ENCODE measurements at places on chromosomes 5 and 9.

DNA sequence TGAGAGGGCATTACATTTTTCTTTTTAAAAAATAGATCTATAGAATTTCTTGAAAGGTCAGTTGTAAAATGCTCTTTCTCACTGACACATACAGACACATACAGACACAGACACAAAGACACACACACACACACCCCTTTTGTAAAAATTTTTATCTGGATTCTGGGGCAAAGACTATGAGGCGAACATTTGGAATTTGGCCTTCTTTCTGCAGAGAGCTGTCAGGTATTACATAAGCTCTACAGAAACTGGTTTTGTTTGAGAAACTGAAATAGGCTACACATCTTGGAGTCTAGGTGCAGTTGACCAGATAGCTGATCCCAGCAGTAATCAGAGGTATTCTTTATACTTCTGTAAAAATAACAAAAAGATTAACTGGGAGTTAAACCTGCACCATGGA is 315.9 kb upstream of the RPS23 start:
- DNase-seq: peak; percentile 2

DNA sequence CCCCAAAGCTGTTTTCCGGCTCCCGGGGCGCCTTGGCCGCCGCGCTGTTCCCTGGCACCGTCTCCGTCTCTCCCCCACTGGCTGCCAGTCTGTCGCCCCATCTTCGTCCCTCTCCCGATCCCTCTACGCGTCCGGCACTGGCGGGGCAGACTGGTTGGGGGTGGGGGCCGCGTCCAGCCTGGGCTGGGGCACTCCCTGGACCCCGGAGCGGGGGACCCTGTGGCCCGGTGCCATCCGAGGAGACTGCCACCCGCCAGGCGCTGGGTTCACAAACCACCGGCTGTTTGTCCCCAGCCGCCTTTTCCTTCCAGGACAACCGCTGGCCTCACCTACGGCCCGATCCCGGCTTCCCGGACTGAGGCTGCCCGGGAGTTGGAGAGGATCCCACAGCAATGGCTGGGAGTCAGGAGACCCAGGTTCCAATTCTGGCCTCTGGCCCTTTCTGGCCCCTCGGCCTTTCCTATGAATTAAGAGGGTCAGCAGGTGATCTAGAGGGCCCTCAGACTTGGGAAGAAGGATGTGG is 1.0 kb upstream of the FIBCD1 start:
- no peak for DNase-seq

- DNase-seq: peak; percentile 94
These were observed 59.6 kb downstream of the RICTOR start for GRCh38 chr5:39014561-39014960.

DNA sequence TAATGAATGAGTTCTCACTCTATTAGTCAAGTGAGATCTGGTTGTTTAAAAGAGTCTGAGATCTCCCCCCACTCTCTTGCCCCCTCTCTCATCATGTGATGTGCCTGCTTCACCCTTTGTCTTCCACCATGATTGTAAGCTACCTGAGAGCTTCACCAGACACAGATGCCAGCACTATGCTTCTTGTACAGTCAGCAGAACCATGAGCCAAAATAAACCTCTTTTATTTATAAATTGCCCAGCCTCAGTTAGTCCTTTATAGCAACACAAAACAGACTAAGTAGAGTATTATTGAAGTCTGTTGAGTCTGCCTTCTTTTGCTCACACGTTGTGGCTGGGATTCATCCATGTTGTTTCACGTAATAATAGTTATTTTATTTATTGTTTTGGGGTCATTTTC is 14.3 kb downstream of the CYSTM1 start:
- DNase-seq: no peak

- DNase-seq: no peak
These were observed 66.6 kb downstream of the LPAR1 start for GRCh38 chr9:110971705-110972104.

GRCh38 chr5:128775558-128775957 is 189.7 kb upstream of the SLC27A6 start:
- DNase-seq: no peak

DNA sequence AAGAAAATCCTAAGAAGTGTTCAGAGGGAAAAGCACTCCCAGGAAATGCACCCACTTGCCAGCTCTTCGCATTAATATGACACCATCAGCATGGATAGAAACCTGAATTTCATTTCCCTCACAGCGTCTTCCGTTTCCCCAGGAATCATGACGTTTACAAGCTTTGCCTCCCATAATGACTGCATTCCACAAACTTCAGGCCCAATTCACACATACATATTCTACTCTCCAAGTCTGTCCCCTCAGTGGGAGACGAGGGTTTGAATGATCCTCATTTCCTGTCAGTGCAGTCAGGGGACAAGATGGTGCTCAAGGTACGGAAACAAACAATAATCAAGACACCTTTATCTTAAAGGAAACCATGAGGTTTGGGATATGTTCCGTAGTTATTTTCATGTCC is 44.9 kb upstream of the MAN2A1 start:
- DNase-seq: no peak

DNA sequence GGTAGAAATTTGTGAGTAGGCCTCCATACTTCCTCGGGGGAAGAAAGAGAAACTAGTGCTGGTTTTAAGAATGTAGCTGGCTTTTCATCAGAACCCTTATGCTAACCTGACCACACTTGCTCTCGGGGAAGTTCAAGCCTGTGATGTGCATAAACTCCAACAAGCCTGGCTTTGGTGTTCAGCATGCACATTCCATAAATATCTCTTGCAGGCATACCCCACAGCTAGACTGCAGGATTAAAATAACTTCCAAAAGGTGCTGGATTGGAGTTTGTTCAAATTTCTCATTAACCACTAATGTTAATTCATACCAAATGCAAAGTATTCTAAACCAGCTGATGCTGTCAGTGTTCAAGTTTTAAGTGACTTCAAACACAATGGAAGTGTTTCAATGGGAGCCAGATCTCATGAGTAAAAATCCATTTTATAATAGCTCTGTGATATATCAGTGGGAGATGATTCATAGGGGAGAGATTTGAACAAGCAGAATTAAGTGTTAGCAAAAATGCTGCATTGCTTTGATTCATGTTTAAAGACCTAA is 79.4 kb downstream of the NPR3 start:
- peak; percentile 91 for DNase-seq

GRCh38 chr5:139705655-139706587 is 57.8 kb downstream of the CXXC5 start:
- no peak for DNase-seq

DNA sequence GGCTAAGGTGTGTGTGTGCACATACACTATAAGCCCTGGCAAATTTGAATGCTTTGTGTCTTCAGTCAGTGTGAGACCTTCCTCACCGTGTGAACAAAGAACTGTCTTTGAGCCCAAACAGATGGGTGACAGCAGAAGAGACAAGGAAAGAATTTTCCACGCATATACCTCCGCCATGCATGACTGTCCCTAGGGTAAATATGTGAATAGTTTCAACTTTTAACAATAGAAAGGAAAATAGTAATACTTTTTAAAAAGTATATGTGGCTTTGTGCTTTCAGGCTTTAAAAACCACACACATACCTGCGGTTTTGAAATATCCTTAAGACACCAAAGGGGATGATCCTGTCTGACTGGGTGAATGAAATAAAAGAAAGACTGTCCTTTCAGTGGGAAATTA is 438.6 kb upstream of the MPDZ start:
- peak; percentile 53 for DNase-seq

- DNase-seq: no peak
These were observed 6.3 kb downstream of the ARL15 start for GRCh38 chr5:54304040-54304439.

DNA sequence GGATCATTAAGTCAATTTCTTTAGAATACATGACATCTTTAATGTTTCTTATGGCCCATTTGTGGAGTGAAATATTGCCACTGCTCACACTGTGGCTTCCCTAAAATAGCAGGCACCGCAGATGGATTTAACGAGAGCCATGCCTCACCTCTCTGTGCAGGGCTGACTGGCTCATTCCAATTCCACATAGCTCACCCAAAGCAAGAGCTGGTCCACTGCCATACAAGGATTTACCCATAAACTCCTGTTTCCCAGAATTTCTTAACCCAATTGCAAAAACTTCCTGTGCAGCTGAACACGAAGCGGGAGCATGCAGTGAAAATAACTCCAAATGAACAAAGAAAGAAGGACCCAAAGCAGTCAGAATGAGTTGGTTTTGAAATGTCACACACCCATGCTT is 159.5 kb downstream of the BAAT start:
- DNase-seq: peak; percentile 9

DNA sequence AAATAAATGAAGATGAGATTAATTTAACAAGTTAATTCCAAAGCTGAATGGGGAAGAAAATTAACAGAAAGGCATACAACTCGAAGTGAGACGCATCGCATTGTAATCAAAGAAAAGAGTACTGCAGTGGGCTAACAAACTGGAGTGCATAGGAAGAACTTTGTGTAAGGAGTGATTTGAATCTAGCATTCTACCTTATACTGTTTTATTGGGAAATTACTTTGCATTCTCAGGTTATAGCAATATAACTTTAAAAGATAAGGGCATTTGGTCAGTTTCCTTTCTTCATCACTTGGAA is 124.5 kb upstream of the TLE4 start:
- DNase-seq: no peak

DNA sequence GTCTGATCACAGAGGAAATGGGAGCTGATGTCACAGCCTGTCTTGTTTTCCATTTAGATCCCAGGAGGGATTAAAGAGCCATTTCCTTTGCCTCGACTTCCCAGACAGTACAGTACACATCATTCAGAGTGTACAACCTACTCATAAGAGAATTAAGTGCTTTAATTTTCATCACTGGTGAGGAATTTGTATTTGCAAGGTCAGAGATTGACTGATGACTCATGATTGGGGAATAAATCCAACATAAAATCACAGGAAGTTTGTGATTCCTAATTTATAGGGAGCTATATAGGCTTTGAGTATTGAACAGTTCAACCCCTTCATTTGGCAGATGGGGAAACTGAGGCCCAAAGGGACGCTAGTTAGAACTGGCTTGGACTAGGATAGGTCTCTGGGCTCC is 4.1 kb upstream of the TOMM5 start:
- peak; percentile 21 for DNase-seq

GRCh38 chr9:84173961-84174360 is 166.6 kb downstream of the SLC28A3 start:
- no peak for DNase-seq

- DNase-seq: no peak
These were observed 4.5 kb downstream of the ANKS6 start for GRCh38 chr9:98791608-98792490.

DNA sequence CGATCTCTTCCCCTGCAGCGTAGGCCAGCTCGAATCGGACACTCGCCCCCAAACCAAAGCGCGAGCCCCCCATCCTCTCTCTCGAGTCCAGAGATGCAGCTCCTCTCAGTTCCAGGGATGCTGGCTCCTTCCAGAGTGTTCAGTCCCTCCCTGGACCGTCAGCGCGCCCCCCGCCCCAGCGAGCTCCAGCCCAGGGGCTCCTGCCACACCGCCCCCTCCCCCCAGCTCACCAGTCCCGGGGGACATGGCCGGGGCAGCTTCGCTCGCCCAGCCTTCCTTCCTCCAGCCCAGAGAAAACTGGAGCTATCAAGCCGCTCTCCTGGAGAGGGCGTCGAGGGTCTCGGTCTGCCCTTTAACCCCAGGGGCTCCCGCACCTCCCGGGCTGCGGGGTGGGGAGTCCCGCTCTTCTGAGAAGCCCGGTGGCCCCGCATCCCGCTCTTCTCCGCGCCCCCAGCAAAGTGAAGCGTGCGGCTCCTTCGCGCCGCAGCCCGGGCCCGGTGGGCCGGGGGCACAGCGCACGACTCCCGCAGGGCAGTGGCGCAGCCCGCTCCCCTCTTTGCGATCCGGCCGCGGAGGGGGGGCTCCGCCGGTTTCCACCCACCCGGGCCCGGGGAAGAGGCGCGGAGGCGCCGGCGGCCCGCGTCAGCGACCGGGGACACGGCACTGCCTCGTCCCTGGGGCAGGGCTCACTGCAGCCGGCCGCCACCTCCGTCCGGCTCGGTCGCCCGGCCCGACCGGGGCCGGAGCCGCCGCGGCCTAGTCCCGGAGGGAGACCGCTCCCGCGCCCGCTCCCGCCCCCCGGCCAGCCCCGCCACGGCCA is 587 bp downstream of the MIER3 start:
- DNase-seq: peak; percentile 11

DNA sequence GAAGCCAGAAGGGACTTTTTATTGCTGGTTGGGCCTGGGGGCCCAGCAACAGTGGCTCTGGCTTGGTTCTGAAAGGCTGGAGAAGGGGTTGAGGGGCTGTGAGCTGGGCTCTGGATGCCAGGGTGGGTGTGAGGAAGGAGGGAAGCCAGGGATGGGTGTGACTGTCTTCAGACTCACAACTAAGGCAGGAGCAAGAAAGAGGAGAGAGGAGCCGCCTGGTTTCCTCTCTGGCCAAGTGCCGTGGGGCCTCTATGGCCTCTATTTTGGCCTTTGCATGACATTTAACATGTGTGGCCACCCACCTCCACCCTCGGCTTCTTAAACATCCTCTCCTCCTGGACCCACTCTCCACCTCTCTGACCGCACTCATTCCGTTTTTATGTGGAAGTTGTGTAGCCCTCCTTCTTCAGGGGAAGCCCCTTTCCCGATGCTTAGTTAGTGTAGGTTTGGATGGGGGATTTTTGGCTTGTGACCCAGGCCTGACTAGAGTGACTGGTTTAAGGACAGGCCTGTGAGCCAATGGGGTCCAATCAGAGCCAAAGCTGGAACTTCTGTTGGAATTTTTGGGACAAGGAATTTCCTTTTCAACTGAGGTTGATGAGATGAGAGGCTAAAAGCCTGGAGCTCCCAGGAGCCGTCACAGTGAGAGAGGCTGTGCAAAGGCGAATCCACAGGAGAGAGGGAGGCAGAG is 517.8 kb downstream of the CCDC171 start:
- DNase-seq: no peak

DNA sequence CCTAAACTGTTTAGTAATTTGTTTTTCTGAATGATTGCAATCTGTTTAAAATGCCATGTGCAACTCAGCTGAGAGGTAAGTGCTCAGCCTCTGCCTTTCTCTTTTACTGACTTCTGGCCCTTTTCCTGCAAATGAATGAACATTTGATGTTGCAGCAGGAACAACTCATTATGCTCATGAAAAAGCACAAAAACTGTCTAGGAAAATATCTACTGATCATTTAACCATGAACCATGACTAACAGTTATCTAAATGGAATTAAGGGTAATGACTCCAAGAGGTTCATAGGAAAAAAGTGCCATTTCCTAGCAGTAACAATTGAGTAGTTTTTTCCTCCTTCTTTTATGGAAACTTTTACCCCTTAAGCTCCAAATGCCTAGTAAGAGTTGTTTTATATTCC is 70.6 kb upstream of the ANKH start:
- no peak for DNase-seq

DNA sequence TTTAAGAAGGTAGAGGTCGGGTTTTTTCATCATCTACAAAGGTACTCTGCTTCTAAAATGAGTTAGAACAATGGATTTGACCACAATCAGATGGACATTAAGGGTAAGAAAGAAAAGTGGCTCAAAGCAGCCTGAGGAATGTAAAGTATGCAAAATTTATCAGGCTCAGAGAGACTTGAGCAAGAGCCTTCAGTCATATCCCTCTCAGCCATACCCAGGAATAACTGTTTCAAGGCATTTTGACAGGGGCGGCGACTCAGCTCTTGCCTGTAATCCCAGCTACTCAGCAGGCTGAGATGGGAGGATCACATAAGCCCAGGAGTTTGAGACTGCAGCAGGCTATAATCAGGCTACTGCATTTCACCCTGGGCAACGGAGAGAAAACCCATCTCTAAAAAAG is 38.8 kb upstream of the ANXA2R start:
- DNase-seq: peak; percentile 85

- DNase-seq: peak; percentile 24
These were observed 300.6 kb downstream of the TMEM38B start for GRCh38 chr9:105994970-105995369.

- DNase-seq: peak; percentile 83
These were observed 288.3 kb upstream of the CDH18 start for GRCh38 chr5:20276061-20276958.

Data from fibroblast of skin of right quadriceps (primary cell).